Foreskin keratinocyte (primary cell): ENCODE measurements at places on chromosomes 3 and 15. TPM values are rescaled to one million over a fixed set of nuclear protein-coding genes. Genes with fewer than 3 reads are reported as not detected.

DNA sequence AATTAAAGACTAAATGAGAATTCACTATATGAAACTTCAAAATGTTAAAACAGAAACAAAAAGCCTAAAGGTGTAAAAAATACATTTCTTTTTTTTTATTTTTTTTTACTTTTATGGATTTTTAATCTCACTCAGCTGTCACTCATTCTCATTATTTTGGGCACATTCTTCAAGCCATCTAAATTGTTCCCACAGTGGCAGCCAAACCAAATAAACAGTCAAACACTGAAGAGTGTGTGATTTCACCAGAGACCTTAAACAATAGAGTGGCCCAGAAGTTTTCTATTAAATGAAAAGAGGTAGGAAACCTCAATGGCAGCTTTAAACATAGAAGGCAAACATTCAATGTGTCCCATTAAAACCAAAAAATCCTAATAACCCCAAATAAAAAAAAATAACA is 616.1 kb downstream of the OTOL1 start:
- DNase-seq = no peak

PAK6 gene
- polyA plus RNA-seq = 8.9 and 9.0 TPM in 2 replicates

CMTM8 gene
- 2.7 and 3.2 TPM in 2 replicates for polyA plus RNA-seq

MESP2 gene
- 1.2 TPM in 2 replicates for polyA plus RNA-seq

CDHR4 gene
- not detected in 2 replicates for polyA plus RNA-seq

GRCh38 chr3:13655061-13655913 is 106.4 kb downstream of the FBLN2 start:
- DNase-seq = no peak

ESYT3 gene
- polyA plus RNA-seq = 0.29 and 0.39 TPM in 2 replicates

GRCh38 chr15:91625506-91625905 is 228.0 kb upstream of the SLCO3A1 start:
- no peak for DNase-seq

- DNase-seq = no peak
Observed at GRCh38 chr15:88256279-88257230, at the start of gene NTRK3. TSS of gene NTRK3 (minus strand) at chr15:88256739. CDS start at chr15:88256153, 586 bp downstream.

TNFSF10 gene
- polyA plus RNA-seq = 6.7 and 11.0 TPM in 2 replicates

DNA sequence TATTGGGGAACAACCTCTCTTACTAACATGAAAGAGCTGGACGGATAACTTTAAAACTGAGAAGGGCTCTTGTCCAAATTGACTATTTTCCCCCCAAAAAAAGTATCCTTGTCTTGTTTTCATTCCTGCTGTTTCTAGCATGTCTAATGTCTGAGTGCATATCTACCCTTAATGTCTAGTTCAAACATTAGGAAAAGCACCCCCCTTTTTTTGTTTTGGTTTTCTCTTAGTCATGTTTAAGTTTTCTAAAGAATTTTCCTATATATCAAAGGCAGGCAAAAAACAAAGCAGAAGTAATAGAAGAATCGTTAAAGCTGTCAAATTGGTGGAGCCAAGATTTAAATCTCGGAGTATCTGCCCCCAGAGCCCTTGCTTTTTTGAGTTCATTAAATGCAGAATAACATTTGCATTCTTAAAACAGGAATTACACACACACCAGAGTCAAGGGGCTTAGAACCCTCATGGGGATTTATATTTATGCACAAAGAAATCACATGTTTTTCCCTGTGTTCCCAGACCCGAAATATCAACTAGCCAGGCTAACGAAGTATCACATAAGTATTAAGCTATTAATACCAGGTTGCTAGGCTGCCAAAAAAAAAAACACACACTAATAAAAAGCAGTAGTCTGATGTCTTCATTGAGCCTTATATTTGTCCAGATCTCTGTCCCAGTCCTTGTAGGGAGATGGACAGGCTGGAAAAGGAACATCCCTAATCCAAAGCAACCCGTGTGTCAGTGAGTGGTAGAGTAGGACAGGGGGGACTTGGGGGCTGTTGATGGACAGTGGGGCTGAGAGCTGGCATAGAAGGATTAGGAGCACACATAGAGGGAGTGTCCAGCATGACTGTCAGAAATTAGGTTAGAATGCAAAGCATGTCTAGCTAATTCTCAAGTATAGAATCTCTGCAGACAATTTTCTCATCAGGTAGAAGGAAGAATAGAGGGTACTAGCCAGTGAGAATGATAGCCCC is 103.6 kb upstream of the BFSP2 start:
- no peak for DNase-seq

GOLGA6A gene
- polyA plus RNA-seq = not detected in 2 replicates

- DNase-seq = no peak
Observed at GRCh38 chr3:45545476-45545875, 49.1 kb upstream of the LIMD1 start.

GRCh38 chr15:91689377-91689776 is 164.1 kb upstream of the SLCO3A1 start:
- no peak for DNase-seq

DNA sequence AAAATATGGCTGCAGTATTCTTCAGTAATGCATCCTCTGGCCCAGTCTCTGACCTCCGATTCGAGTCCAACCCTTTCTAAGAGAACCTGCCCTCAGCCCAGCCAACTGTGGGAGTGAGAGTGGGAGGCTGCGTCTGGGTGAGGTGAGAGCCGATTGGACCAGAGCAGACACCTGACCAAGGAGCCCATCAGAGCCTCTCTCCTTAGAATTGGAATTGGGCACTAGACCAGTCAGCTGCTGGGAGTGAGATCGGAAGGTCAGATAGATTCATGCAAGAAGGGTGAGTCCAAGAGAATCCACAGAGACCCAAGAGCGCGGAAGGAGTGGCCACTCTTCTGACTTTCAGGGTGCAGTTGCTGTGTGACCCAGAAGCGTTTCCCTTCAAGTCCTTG is 10.2 kb downstream of the RASL12 start:
- DNase-seq = no peak

DNA sequence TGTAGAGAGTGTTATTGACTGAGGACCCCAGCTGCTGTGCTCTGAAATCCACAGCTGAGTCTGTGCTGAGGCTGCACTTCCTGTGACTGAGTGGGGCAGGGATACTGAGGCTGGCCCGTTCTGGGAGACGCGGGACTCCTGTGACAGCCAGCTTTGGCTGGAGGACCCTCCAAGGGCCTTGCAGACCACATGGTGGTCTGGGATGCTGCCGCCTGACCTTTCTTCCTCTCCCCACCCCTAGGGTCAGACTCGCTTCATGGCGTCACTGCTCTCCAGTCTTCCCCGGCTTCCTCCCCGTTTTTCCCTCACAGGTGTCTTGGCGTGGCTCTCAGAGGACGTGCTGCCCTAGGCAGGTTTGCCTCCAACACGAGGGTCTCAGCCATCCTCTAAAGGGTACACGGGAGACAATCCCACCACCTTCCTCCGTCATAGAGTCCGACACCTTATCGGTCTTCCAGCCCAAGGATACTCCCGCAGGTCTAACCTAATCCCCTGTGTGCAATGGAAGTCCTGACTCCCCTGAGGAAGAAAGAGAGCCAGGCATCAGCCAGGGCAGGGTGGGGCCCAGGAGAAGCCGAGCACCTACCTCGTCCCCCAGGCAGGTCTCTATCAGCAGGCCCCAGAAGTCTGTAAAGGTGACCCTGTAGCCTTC is 19.9 kb upstream of the EHD4 start:
- no peak for DNase-seq

TLR9 gene
- polyA plus RNA-seq = not detected in 2 replicates

DNA sequence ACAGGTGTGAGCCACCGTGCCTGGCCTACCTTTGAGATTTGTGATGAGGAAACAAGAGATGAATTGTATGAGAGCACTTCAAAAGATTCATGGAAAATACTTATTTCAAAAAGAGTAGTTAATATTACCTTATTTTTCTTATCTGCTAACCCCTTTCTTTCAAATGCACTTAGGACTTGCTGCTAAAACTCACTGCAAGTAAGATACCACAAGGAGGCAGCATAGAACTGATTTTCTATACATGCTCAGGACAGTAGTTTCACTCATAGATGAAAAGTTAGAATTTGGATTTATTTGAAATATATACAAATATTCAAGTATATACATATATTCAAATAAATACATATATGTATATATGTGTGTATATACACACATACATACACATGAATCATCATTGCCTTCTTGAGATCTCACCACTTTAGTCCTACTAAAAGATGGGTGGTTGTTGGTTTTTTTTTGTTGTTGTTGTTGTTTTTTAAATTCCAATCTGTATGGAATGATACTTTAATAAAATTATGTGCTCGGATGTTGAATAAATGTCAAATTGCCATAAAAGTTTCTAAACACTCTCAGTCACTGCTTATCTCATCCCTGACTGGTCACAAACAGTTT is 2.4 kb downstream of the CCNDBP1 start:
- peak; percentile 41 for DNase-seq

DNA sequence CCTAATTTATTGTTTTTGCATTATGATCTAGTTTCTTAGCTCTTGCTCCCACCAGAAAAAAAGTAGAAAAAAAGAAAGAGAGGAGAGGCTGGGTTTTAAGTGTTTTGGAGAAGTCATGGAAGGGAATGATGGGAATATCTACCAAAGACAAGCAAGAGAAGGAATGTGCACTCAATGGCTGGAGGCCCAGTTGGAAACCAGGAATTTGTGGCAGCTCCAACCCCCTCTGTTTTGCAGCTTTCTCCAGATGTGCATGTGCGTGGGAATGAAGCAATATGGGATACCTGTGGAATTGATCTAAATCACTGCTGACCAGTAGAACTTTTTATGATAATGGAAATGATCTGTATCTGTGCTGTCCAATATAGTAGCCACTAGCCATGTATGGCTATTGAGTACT is 27.1 kb downstream of the EIF2AK4 start:
- no peak for DNase-seq

- DNase-seq = no peak
Observed at GRCh38 chr3:69712933-69713332, 26.3 kb upstream of the MITF start.

CFAP20DC gene
- 3.2 and 3.3 TPM in 2 replicates for polyA plus RNA-seq

GRCh38 chr3:53890726-53891475 is 758 bp downstream of the SELENOK start:
- no peak for DNase-seq

GRCh38 chr3:48436855-48437254 is 3.1 kb downstream of the CCDC51 start:
- DNase-seq = no peak

DNA sequence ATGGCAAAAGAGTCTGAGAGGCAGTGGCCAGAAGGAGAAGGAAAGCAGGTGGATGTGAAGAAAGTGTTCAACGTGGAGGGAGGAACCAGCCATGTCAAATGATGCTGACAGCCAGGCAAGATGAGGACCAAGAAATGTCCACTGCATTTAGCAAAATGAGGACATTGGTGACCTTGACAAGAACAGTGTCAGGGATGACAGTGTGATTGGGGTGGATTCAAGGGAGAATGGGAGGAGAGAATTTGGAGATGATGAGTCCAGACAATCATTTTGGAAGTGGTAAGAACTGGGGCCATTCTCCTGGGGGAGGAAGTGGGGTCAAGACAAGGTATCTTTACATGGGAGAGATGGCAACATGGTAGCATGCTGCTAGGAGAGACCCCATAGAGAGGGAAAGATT is 47.4 kb downstream of the CPN2 start:
- no peak for DNase-seq

GRCh38 chr3:62131620-62132019 is 241.7 kb downstream of the FEZF2 start:
- DNase-seq = no peak

DNA sequence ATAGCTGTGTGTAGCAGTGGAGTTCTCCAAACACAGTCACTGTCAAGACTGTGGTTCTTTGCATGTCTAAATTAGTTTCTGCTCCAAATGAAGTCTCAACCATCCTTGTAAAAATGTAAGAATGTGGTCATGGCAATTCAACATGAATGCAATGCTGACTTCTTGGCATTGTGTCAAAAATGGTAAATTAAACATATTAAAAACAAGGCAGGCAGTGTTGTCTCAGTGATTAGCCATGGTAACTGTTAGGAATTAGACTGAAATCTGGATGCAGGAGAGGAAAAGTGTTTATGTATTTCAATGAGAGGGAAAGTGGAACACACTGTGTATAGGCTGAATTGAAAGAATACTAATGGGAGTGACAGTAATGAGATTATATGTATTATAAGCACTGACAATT is 597.2 kb downstream of the EDEM1 start:
- no peak for DNase-seq

SLC51B gene
- not detected in 2 replicates for polyA plus RNA-seq

DNA sequence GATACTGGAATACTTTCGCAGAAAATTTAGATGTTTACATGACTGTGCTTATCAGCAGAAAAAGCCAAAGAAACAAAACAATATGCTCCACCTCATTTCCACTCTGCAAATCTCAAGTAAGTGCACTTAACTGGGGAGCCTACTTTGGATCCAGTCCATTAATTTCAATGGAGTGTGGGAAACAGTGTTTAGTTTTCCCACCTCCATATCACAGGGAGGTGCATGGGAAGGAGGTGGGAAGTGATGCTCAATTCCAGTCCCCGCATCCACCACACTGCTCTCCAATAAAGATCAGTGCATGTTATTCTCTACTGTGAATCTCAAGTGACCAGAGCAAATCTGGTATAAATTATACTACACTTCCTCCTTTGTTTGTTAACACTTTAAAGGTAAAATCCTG is 2.9 kb downstream of the NEDD4 start:
- DNase-seq = no peak

- DNase-seq = no peak
Observed at GRCh38 chr3:94303897-94304296, 241.0 kb downstream of the NSUN3 start.

DNA sequence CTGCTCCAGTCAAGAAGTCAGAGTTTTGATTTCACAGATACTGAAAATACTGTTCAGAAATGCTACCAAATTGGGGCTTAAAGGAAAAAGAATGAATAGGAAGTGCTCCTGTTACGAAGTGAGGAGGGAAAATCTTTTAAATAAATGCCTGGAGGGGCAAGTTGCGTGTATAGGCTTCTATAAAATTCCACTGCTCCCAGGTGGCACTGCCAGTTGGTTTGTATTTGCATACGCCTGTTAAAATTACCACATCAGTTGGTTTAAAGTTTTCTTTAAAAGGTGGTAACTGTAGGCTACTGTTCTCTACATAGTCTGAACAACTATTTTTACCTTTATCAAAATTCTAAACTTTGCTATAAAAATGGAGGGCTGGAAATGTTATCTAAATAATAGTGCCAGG is 123.5 kb downstream of the DLG1 start:
- DNase-seq = no peak

- DNase-seq = no peak
Observed at GRCh38 chr3:78858910-78859309, 908.9 kb downstream of the ROBO1 start.

GRCh38 chr3:136141891-136142290 is 54.2 kb downstream of the MSL2 start:
- peak; percentile 93 for DNase-seq

- no peak for DNase-seq
Observed at GRCh38 chr15:66750609-66751008, 48.6 kb downstream of the SMAD6 start.
